ENCODE measurements at places on chromosomes 5 and 9.

DNA sequence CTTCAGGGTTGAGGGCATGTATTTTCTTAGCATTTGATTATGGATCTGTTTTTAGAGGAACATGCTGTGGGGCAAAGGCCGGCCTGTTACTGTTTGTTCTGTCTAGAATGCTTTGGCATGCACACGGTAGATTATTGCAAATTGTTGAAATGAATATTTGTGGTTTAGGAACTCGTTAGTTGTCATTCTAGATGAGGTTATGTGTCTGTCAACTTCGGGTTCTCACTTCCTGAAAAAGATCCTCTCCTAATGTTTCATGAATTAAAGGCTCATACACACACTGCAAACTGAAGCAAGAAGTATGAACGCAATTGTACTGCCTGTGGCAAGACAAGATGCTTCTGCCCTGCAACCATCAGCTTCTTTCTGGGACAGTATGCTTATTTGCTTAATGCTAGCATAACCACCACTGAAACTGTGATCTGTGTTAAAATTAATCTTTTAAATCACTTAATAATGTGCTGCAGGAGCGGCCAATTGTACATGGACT lies 99.6 kb downstream of the BASP1 start:
- DNase-seq: peak; percentile 52

DNA sequence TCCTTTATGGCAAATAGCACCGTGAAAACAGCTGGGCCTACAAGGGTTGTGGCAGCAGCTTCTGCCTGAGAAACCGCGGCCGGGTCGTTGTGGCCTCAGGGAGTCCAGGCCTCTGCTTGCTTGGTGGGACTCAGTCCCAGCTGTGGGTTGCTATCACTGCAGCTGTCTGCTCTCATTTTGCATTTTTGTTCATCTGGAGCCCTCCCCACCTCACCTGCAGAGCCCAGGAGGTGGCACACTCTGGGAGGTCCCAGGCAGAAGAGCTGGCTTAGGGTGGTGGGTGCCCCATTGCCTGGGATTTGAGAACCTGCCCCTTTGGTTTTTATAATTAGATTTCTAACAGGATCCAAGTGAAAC lies 138.4 kb downstream of the GADD45G start:
- no peak for DNase-seq

- DNase-seq: no peak
Measured at GRCh38 chr9:125574126-125574877, 132.7 kb downstream of the MAPKAP1 start.

GRCh38 chr5:75482482-75482881 lies 28.9 kb downstream of the CERT1 start:
- DNase-seq: no peak

DNA sequence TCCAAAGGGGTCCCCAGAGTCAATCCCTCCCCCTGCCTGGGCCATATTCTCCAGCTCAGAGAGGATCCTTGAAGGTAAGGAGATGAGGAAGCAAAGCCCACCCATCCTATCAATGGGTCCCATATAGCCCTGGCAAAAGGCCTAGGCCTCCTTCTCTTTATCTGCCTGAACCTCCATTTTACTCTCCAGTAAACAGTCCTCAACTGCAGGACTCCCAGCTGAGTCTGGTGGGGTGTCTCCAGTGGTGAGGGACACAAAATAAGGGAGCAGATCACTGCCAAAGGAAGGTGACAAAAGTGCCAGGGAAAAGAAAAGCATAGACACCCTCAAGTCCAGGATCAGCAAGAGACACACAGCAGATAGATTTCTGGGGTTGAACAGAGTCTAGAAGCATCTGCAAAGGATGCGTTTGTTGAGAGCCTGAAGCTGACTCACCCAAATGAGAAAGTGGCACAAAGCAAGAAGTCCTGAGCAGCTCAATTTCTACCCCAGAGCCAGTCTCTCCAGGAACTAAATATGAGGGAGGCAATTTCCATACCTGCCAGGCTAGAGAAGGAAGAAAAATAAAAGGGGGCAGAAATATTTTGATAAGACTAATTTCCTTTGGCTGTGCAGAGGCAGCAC lies 2.7 kb upstream of the EBF1 start:
- DNase-seq: peak; percentile 49

DNA sequence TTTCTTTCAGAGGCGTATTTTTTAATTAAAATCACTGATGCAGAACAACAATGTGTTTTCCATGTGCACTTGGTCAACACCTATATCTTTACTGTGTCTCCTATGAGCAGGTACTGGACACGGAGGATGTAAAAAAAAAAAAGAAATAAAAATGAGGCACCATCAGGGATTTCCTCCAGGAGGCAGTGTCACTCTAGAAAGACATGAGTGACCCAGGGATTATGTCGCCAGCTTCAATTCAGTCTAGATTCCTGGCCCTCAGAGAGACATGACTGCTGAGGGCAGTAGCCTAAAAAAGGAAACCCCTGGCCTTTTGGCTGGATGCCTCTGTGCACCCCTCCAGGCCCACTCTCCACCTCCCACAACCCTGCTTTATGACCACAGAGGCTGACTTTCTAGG lies 18.3 kb upstream of the IL33 start:
- peak; percentile 52 for DNase-seq

- DNase-seq: no peak
Measured at GRCh38 chr5:5522336-5522735, 99.9 kb downstream of the ICE1 start.

DNA sequence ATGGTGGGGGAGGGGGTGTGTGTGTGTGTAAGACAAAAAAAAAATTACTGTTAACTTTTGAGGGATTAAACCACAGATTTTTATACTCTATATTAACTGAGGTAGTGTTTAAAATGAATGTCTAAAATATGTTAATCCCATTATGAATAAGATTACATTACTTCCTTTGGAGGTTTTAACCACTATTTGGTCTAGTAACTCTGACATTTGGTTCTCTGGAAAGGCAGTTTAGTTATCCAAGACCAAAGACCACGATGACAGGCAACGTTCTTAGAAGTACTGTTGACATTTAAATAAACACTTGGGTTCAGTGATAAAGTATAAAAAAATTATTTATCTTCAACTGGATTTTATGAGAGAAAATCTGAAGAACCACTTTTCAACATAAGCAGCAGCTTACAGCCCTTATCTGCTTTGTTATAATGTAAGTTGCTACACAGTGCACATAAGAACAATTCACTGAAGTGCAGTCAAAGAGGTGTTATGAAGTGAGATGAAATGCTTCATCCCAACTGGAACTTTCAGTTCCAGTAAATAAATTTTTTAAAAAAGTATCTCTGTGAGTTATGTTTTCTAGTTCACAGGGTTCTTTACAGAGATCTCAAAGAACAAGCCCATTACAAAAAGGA lies 94.5 kb downstream of the OSMR start:
- no peak for DNase-seq

Measured in fibroblast of mammary gland (primary cell).